ENCODE measurements at places on chromosomes 13 and 19.

DNA sequence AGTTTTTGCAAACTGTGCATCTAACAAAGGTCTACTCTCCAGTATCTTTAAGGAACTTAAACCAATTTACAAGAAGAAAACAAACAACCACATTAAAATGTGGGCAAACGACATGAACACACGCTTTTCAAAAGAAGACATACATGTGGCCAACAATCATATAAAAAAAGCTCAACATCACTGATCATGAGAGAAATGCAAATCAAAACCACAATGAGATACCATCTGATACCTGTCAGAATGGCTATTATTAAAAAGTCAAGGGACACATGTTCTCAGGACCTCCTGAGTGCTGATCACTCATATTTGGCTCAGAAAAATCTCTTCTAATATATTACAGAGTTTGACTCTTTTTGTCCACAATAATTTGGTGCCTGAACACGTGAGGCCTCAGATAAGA, 14.2 kb upstream of the LILRB1 start:
- no peak for DNase-seq

GRCh38 chr13:30192320-30193093, 114.8 kb downstream of the KATNAL1 start:
- no peak for DNase-seq

- no peak for DNase-seq
Observed at GRCh38 chr19:56372281-56372680, 21.1 kb downstream of the ZNF582 start.

DNA sequence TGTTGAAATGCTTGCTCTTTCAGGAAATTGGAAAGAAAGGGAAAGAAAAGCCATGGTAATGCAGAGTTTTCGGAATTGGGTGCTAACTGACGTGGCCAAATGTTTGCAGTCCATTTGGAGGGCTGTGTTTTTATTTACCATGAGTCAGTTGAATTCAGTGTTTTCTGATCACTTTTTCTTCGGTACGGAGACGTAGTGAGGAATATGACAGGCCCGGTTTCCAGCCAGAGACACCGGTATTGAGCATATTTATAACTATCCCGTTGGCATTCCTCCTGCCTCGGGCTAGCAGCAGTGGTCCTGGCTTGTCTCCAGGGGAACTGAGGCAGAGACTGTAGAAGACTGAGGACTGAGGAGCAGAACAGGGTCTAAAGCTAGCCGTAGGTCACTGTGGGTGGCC, 1.0 kb downstream of the CDC16 start:
- DNase-seq, result no peak

DNA sequence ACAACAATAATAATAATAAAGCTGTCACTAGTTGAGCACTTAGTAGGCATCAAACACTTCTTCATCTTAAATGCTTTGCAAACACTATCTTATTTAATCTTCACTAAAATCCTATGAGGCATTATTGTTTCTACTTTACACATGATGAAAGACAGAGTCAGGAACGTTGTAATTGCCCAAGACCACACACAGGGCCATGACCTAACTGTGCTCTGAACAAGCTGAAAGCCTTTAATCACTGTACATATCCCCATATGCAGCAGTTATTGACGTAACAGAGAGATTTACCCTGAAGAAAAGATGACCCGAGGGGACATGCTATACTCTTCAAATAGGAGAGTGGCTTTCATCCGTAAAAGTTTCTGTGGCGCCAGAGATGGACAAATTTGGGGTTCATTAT, 53.0 kb downstream of the SACS start:
- DNase-seq, result no peak

DNA sequence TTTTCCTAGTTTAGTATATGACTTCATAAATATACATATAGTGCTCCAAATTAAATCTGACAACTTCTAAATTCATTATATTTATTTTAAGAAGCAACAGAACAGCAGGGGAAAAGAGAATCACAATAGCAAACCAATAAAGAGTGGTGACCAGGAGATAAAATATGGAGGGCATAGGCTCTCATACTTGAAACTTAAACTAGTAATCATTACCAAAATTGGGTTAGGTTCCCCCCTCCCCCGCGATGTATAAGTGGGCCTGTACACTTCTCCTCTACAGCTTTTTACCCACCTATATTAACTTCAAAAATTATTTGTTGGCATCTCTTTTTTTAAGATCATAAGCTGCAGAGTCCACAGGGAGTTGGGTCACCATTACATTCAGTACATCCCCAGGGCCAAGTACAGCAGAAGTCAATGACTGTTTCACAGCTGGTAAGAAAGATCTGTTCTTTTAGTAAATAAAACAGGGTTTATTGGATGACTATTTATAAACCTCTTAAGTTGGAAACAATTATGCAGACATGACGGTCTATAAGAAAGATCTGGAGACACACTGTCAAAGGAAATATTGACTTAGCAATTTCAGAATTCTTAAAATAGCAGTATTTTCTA, 29.4 kb downstream of the KLF12 start:
- DNase-seq, result no peak

Measured in brain microvascular endothelial cell (primary cell).